Posterior vena cava (tissue), 2 donors: ENCODE measurements at places on chromosomes 1 and 21. TPM values are rescaled to one million over a fixed set of nuclear protein-coding genes. Genes with fewer than 3 reads are reported as not detected.

TRAF3IP3 gene
- total RNA-seq = 2.8 TPM

OR2L2 gene
- total RNA-seq = 0.09 TPM

FAM72D gene
- total RNA-seq = 0.42 TPM

DNA sequence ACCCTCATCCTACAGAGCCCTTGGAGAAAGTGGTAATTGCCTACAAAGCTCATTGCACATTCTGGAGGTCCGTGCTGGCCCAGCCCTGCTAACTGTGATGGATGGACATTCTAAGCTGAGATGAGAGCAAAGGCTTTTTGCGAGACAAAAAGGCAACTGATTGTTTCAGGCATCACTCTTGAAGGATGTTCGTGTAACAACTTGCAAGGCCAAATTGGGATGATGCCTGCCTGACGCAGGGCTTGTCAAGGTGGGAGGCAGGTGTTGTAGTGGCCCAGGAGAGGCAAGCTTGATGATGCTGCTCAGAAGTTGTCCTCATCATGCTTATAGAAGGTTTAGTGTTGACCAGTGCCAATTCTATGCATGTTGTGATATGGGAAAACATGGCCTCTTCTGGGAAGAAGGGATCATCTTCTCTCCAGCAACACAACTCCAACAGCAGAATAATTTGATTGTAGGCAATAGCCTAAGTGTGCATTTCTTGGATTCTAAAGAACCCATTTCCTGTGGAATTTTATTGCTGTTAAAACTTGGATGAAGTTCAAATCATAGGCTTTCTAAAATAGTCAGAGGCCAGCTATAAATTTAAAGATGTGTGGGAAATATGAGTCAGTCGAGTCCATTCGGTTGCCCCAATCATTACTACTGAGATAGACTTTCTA is 102.5 kb upstream of the COA6 start:
- no peak for DNase-seq
